NCI-H1105 treated with DMSO at 0.1 percent for 48 hours (cell line): ENCODE measurements at places on chromosomes 3 and 15.

DNA sequence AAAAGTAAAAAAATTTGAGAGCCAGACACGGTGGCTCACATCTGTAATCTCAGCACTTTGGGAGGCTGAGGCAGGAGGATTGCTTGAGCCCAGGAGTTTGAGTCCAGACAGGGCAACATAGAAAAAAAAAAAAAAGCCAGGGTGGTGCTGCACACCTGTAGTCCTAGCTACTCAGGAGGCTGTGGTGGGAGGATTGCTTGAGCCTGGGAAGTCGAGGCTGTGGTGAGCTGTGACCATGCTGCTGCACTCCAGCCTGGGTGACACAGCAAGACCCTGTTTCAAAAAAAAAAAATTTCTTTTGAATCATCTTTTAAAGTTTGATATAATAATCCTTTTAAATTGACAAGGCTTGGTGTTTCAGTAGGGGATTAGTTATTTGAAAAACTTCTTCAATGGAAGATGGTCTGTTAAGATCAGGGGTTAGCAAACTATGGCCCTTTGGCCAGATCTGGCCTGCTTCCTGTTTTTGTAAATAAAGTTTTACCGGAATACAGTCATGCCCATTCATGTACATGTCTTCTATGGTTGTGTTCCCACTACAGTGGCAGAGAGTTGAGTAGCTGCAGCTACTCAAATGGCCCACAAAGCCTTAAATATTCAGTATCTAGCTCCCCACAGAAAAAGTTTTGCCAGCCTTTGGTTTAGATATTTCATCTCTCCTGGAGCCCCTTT, 28.9 kb downstream of the CDAN1 start:
- DNase-seq = no peak

DNA sequence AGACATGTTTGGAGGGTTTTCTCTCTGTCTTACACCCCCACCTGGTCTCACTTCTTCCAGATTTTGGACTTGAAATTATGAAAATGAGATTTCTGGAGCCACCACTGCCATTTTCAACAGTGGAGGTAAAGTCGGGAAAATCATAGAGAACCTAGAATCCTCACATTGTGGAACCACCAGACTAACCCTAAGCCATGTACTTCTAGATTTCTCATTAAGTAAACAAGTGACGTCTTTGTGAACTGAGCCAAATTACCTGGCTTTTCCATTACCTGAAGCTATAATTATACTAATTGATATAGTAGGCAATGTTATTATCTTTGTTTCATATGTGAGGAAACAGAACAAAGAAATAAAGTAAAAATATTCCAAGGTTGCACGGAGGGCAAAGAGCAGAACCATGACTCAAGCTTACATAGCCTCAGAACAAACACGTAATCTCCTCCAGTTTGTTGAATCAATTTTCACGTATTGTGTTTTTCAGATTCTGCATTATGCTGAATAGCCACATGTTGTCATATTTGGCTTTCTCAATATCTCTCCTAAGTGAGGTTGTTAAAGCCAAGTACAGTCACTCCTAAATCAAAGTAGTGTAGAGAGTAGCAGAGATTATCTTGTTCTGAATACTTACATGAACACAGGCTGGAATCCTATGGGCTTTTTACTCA, 101.3 kb upstream of the CMC1 start:
- DNase-seq = peak; percentile 31

DNA sequence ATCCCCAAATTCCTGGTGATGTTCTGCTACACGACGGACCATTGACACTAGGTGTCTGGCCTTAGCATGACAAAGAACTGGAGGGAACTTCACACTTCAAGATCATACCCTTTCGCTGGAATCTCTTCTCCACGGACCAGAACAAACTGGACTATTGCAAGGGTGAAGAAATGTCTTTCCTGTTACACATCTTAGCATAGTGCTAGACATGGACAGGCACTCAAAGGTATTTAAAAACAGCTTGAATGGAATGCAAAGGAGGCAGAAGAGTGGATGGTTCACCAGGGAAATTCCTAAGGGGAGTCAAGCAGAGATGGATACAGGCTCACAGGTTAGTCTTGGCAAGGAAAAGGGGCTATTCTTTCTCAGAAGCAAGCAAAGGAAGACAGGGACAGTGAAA, 33.5 kb upstream of the PDZRN3 start:
- no peak for DNase-seq

DNA sequence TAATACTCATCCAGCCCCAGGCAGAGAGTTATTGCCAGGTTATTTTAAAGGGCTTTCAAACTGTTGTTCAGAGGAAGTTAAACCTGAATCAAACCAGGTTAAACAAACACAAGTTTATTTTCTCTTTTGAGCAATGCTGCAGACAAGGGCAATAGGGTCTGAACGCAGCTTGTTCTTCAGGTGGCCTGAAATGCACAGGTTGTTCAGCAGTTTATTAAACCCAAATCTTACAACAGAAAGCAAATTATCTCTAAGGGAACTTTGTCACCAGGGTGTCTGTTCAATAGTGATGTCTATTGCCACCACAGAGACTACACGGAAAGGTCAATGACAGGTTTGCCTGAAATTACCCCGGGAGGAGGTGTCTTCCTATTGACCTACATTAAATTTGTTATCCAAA, 134.0 kb downstream of the IL5RA start:
- no peak for DNase-seq

DNA sequence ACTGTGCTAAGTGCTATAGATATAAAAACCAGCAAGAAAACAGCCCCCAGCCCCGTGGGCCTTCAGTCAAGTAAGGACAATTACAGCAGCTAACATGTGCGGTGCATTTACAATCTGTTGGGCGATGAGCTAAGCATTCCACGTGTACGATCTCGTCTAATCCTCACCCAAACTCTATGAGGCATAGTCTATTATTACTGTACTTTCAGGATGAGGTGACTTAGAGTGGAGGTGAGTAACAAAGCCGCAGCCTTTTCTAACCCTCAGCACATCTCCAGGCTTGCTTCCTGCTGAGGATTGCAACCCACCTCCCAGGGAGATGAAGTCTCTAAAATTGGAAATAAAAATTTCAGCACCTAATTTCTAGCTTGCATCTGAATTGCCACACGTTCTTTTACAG, 53.2 kb upstream of the MCF2L2 start:
- no peak for DNase-seq

DNA sequence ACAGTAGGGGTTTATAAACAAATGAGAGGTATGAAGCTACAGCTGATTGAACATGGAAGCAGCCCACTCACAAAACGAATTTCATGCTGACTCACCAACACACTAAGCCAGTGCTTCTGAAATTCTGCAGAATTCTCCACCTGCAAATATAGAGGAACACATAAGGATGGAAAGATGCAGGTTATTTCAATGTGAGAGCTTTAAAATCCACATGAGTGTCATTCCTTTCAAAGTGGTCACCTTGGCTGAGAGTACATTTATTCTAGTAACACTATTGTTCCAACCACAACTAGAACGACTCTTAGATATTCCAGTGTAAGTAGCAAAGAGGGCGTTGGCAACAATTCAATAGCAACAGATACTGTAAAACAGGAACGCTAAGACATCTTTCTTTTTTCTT, 189.9 kb upstream of the TSC22D2 start:
- no peak for DNase-seq

DNA sequence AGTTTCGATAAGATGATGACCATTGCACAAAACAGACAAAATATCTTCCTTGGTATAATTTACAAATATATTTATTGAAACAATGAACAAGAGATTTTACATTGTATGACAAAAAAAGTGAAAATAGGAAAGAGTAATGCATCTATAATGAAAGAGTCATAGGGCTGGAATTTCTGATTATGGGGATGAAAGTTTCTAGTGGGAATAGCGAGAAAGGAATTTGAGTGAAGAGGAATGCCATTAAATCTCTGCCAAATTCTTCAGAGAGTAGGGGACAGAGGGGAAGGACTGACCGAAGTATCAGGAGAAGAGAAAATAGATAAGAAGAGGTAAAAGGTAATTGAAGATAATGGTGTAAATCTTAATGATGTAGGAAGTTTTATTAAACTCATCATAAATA, 125.4 kb downstream of the VGLL3 start:
- DNase-seq = no peak
